ENCODE measurements at places on chromosomes 12 and 14.

DNA sequence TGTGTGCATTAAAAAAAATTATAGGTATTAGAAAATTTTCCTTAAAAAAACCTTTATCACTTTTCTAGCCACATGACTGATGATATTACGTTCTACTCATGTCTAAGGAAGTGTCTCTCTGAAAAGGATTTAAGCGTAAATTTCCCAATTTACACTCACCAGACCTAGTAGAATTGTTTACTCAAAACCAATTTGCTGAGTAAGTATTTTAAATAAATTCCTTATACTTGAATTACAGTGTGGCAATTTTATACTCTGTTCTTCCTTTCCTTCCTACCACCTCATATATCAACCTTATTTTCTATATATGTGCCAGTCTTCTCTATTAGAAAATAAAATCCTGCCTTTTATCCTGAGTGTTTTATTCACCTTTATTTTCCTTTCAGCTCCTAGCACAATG, 1035.1 kb downstream of the TRHDE start:
- DNase-seq: no peak

- no peak for DNase-seq
Measured at GRCh38 chr12:120879718-120880300, 24.3 kb downstream of the SPPL3 start.

DNA sequence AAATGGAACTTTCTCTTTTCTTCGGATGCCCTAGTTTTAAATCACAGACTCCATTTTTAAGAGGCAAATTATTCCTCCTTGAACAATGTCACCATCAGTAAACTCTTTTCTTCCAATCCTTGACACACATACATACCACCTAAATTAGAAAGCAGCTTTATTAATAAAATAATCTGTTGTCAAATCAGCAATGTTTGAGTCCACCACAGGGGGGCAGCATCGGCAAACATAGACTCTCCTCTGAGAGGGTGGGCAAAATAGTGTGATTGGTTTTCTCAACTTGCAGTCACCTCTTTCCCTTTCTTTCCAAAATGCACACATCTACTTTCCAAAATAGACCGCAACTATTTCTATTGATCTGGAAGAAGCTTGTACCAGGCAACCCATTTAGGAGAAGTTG, 438.4 kb upstream of the OR4E1 start:
- DNase-seq: no peak

DNA sequence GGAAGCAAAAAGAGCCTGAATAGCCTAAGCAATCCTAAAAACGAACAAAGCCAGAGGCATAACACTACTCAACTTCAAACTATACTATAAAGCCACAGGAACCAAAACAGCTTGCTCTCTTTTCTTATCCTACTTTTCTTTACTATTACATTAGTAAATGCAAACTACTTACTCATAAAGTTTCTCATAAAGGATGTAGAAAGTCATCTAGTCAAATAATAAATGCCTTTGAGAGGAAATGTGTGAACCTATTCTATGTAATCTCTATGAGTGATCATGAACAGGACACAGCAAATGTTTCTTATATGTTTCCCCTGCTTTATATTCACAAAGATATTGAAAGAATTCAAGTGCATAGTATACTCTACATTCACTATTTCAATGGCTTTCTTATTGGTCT, 176.9 kb upstream of the MDGA2 start:
- DNase-seq: no peak

DNA sequence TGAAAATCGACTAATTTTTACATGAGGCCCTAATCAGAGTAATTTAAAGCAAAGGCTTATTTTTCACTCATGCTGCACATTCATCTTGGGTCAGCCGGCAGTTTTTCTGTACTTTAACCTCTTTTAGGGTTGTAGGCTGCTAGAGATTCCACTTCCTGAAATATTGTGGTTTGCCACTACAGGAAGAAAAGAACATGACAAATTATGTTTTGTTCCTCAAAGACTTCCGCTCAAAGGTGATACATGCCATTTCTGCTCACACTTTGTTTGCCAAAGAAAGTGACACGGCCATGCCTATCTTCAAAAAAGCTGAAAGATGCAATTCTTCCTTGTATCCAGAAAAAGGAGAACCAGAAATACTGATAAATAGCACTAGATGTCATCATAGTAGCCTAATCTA, 183.4 kb upstream of the PPFIA2 start:
- no peak for DNase-seq

DNA sequence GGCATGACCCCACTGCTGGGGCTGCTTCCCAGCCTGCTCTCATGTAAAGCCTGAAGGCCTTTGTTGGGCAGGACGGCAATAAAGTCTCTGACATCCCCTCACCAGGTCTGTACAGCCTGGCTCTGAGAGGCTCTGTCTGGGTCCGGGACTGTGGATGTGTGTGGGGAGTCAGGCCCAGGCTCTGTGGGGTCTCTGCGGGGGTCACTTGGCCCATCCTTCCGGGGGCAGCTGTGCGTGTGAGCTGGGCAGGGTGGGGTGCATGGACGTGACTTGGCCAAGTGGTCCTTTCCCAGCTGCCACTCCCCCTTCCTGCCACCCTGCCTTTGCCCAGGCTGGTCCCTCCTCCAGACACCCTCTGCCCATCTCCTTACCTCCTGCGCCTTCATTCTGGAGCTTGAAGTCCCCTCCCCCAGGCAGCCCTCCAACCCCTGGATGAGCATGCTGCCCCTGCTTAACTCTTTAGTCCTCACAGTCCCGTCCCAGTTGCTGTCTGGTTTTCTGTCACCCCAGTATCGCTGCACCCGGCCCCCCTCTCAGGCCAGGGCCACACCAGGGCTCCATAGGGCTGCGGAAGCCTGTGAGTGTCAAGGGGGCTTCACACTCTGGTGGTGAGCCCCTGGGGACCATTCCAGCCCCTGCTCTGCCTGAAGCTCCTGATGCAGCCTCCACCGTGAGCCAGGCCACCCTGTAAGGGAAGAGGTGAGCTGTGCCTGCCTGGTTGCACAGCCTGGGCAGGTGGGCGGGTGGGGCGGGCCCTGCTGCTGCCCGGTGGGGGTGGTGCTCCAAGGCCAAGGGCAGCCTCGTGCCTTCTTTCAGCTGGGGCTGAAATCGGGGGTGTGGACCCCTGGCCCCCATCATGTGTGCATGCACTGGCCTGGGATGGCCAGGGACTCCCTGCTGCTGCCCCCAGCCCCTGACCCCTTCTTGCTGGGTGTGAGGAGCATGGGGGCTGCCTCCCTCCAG, 25.5 kb upstream of the KIF26A start:
- DNase-seq: no peak

DNA sequence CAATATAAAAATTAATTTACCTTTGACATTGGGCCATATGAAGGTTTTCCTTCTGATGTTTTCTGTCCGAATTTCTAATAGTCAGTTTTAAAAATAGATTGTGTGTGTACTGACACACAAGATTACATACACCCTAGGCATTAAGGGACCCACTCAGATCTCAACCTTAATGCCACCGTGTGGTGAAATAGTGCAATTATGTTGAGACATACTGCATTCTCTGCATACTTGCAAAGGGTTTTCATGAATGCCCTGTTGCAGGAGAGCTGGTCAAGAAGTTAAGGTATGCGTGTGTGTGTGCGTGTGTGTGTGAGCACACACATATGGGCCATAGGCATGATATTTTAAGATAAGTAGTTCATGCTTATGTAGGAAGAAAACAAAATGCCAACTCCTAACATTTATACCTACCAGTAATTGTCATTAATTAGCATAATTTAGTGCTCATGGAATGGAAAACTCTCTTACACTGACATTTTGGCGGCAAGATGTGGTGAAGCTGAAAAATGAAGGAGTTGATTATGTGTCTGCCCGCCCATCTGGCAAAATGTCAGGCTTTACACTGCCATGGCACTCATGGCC, 58.8 kb downstream of the PIK3C2G start:
- no peak for DNase-seq

GRCh38 chr12:109485201-109485600, 7.8 kb downstream of the UBE3B start:
- no peak for DNase-seq

DNA sequence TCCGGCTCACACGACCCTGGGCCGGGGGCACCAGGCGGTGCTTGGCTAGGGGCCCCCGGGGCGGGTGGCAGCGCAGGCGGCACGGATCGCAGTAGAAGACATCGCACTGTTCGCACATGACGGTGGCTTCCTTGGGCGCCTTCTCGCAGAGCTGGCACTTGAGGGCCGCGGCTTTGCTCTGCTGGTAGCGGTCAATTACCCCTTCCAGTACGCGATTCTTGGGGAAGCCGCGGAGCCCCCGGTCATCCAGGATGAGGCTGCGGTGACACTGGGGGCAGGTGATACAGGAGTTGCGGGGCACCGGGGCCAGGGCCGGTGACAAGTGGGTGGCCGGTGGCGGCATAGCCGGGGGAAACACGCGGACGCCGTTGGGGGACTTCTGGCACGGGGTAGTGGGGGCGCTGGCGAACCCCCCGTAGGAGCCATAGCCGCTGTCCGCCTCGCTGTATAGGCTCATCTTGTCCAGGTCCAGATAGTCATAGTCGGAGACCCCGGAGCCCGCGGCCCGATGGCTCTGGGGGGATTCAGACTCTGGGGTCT, 553 bp downstream of the TRIM9 start:
- peak; percentile 35 for DNase-seq

DNA sequence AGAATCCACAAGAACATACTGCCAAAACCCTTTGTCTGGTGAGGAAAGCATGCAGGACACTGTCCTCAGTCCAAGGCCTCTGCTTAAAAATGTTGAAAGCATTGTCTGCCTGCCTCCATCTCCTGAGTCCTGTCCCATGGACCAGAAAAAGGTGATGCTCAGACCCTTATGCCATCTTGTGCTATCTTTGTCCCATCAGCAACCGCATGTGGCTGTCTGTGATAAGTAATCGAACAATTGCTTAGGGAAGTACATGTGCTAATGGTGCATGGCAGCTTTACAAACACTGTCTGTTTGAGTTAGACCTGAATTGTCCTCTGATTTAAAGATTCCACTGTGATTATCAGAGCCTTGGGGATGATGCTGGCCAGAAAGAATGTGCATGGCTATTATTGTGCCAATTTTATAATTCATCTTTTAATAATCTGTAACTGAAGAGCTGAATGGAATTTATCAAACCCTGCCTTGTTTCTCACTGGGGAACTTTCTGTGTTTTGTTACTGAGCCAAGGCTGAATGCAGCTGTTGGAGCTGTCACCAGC, 177.5 kb downstream of the DACT1 start:
- no peak for DNase-seq

DNA sequence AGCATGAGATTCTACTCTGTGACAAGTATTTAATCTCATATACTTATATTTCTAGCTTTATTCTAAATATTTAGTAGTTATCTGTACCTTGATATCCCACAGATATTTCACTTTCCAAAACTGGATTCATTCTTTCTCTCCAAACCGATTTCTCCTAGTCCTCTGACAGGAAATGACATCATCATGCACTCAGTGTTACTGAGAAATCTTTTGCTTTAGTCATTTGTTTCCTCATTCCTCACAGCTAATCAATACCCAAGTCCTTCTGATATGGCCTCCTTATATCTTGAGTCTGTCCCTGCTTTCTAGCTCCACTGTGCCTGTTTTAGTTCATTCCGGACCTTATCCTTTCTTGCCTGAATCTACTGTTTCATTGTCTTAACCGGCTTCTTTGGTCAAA, 39.4 kb upstream of the E2F7 start:
- no peak for DNase-seq

DNA sequence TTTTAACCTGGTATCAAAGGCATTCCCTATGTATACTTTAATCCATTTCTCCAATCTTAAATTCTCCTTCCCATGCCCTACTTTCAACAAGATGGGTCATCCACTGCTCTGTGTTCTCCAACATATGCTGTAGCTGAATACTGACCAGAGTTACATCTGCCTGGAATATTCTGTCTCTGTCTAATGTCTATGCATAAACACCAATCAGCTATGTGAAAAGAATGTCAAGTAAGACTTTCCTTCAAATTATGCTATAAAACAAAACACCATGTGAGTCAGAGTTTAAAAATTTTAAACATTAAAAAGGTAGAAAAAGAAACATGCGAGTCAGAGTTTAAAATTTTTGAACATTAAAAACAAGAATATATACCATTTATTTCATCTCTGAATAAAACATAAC, 19.3 kb downstream of the NT5DC3 start:
- DNase-seq: no peak

- no peak for DNase-seq
Measured at GRCh38 chr12:51196547-51196946, 21.3 kb downstream of the POU6F1 start.

DNA sequence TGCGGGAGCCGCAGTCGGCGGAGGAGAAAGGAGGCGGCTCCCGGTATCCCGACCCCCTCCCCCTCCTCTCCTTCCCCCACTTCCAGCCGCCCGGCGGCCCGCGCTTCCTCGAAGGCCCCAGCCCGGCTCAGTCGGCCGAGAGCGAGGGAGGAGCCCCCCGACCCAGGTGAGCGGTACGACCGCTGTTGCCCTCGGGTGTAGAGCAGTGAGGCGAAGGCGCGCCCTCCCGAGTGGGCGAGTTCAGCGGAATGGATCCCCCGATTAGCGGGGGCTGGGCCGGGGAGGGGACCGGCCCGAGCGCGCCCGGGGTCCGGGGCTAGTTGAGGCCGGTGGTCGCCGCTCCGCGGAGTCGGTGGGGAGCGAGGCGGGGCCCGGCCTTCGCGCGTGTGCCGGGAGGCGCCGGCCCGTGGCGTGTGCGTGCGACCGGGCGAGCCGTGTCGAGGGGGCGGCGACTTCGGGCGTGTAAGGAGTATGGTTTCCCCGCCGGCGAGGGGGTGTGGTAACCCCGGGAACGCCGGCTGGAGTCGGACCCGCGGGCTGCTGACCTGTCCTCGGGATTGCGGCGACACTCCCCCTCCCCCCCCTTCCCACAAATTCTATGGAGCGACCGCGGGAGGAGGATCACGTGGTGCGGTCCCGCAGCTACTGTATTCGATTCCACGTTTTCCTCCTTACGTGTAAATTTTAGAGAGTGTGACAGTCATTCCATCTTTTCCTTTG, 501 bp downstream of the RIMKLB start:
- DNase-seq: peak; percentile 67

GRCh38 chr12:46084666-46085631, 94.6 kb upstream of the SCAF11 start:
- DNase-seq: no peak

DNA sequence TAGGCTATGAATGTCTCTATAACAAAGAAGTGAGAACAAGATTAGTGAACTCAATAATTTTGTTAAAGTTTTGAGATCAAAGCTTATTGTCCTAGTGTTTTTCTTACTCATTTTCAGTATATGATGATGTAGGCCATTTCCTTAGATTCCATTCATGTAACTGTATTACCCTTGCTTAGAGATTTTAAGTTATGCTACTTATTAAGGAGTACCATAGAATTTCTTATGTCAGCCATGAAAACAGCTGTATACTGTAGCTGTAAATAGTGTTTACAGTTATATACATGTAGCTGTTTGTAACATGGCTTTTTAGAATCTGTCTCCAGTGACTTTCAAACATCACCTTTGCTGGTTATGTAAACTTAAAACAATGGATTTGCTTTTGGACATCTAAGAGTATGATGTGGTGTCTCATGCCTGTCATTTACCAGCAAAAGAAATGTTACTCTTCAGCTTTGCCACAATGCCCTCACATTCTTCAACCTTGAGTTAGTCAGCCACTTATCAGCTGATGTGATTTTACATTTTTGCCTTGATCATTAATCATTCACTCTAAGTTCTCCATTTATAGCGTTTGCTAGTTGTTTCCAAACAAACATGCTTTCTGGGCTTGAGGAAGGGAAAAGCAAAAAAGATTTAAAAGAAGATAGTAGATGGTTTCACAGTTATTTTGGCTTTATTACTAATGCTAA, 55.5 kb downstream of the SLC16A7 start:
- no peak for DNase-seq

Measured in activated B cell treated with CpG ODN at 0.5 μM for 24 hours (primary cell).